ENCODE measurements at places on chromosomes 2 and 18.

GRCh38 chr2:216857131-216857550 is 2.7 kb downstream of the TNP1 start:
- no peak for DNase-seq

DNA sequence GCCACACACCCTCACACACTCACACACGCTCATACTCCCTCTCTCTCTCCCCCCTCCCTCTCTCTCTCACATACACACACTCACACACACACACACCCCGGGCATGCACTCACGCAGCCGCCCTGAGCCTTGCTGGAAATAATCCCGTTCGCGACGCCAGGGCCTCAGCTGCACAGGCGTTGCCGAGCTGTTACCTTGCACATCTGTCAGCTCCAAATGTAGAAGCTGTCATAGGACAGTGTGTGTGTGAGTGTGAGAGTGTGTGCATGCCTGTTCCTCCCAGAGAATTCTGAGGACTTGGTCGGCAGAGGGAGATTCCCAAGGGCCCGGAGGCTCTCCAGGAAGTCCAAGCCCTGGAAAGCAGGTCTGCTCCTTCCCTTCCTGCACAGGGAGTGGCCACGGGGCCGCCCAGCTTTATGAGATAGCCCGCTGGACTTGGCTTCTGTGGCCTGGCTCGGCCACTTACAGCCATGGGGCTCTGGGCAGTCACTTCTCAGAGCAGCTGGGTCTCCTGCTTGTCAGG is 8.6 kb downstream of the SPR start:
- DNase-seq: no peak

GRCh38 chr2:71120195-71120594 is 9.8 kb downstream of the MCEE start:
- no peak for DNase-seq

- no peak for DNase-seq
Observed at GRCh38 chr2:209383212-209383611, 40.6 kb upstream of the MAP2 start.

GRCh38 chr2:187547353-187547979 is 6.8 kb downstream of the TFPI start:
- DNase-seq: no peak

- no peak for DNase-seq
Observed at GRCh38 chr2:9208875-9209274, 2.3 kb downstream of the ASAP2 start.

DNA sequence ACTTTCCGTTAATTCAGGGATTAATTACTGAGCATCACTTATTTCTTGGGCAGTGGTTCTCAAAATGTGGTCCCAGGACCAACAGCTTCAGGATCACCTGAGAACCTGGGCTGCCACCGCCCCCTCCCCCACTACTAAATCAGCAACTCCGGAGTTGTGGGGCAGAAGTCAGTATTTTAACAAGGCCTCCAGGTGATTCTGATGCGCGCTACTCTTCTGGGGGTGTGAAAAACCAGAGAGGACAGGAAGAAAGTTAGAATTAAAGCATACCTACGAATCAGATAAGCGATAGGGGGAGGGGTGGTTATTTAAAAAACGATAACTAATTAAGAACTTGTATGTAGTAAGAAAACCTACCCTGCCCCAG is 319 bp downstream of the ZSCAN30 start:
- DNase-seq: peak; percentile 23

DNA sequence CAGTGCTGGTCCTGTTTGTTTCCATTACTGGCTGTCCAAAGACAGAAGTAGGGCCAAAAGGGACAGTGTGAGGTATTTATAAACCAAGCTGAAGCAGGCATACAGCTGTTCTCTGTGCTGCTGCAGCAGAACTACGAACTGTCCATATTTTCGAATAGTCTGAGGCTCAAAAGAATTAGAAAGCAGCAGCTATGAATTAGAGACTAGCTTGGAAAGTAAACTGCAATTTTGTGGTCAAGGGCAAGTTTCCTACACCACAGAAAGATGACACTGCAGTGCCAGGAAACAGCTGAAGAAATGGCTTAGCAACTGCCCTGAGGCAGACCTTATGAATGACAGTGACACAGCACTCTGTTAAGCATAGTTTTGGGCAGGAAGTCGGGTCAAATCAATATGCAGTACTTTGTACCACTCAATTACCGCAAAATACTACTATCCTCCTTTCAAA is 125.3 kb downstream of the TMEM131 start:
- peak; percentile 45 for DNase-seq

DNA sequence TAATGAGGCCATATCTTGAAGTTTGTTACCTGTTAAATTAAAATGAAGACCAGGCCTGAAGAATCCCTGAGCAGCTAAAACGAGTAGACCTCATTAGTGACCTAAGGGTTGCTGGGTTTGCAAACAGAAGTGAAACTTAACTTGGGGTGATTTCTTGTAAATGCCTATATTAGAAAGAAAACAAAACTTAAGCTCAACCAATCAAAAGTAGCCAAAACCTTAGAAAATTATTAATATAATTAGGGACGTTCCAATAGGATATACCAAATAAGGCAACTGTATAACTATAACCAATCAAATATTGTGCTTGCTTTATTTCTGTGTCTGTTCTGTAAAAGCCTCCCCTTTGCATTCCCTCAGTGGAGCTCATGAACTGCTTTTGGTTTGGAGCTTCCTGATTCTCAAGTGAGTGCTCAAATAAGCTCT is 137.9 kb upstream of the VRK2 start:
- no peak for DNase-seq

GRCh38 chr2:35246702-35247101 is 1108.9 kb upstream of the CRIM1 start:
- no peak for DNase-seq

DNA sequence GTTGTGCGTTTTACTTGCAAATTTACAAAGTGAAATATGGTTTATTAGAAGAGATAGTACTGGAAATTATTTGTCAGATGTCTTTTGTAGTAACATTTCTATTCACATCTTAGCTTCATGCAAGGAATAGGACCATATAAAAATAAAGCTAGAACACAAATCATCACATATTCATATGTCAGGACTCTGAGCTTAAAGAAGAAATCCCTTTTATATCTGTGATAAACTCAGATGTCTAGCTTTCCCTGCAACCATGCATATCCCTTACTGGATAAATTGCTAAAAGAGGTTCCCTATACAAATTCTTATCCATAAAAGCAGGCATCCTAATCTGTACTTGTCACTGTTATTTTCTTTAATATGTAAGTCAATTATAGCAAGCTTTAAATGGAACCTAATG is 178.5 kb downstream of the NRXN1 start:
- no peak for DNase-seq

GRCh38 chr2:71882949-71883472 is 264.7 kb downstream of the CYP26B1 start:
- DNase-seq: no peak

DNA sequence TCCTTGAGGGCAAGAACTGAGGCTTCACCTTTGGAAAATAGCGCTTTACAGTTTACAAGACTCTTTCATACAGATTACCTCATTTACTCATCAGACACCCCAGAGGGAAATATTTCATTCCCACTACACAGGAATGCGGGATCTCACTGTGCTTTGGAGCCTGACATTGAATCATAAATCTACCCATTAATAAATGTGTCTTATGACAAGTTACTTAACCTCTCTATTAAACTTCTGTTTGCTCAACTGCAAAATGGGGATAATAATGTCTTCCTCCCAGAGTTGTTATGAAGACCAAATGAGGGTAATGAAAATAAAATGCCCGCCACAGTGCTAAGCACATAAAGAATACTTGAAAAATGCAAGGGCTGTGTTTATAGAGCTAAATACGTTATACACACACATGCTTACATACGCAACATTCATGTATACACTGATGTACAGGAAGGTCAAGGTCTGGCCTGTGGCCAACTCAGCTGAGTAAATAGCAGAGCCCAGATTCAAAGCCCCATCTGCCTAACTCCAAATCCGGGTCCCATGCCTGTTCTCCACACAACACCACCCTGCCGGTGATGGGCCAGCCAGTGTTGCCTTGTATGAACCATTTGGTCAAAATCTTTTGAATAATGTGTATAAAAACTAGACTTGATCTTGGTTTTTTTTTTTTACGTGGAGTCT is 77.8 kb upstream of the STPG4 start:
- DNase-seq: no peak

- no peak for DNase-seq
Observed at GRCh38 chr2:229313591-229313990, 42.5 kb upstream of the PID1 start.

GRCh38 chr2:159160412-159160811 is 126.1 kb downstream of the WDSUB1 start:
- DNase-seq: no peak

DNA sequence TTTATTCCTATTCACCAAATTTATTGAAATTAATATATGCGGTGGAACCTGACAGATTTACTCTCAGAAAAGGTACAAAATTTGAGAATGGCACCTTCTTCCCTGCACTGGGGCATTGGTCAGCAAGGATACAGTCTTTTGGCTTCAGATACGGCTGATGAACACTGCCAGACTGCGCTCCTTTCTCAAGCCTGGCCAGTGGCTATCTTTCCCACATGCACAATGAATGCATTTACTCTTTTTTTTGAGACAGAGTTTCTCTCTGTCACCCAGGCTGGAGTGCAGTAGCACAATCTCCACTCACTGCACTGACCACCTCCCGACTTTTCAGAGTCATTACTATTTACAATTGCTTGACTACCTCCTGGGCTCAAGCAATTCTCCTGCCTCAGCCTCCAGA is 61.6 kb downstream of the MOB4 start:
- no peak for DNase-seq

DNA sequence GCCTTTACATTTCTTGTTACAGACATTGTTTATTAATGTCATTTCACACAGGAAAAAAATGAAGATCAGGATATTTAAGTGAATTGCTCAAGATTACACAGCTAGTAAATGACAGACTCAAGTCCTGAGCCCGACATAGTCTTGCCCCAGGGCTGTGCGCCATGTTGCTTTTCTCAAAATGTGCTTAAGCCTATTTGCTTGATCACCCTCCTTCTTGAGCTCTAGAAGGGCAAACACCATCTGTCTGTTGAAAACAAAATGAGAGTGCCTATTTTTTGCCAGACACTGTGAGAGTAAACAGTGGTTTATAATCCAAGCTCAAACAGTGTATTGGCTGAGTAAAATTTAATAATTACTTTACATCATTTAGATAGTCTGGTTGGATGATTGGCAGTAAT is 34.8 kb upstream of the HNMT start:
- no peak for DNase-seq

GRCh38 chr2:134410831-134411231 is 157.0 kb downstream of the MGAT5 start:
- DNase-seq: no peak

DNA sequence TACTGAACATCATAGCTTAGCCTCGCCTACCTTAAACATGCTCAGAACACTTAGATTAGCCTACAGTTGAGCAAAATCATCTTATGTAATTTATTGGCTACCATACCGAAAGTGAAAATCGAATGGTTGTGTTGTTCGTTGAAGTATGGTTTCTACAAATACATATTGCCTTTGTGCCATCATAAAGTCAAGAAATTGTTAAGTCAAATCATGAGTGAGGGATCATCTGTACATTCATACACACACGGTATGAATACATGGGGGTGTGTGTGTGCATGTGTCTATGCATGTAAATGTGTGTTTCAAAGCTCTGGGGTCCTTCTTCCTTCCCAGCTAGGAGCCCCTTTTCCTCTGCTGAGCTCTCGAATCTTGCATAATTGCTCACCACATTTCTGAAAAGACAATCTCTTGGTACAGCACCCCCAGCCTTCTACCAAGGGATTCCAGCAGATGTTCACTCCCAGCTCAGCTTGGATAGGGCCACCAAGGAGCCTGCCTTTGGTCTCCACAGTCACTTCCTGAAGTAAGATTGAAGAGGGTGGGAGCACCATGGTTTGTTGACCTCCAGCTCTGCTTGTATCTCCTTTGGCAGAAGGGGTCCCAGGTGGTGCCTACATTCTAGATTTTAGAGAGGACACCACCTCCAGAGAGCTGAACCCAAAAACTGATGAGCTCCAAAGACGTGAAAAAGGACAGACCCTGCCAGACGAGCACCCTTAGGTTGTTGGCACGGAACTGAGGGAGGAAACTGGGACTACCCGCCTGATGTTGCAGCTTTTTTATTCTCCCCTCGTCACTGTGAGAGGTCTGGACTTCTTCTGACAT is 33.2 kb upstream of the CYP1B1 start:
- no peak for DNase-seq

- no peak for DNase-seq
Observed at GRCh38 chr2:31483246-31483645, 68.7 kb upstream of the XDH start.

- no peak for DNase-seq
Observed at GRCh38 chr2:230134496-230135129, 65.9 kb upstream of the SLC16A14 start.

DNA sequence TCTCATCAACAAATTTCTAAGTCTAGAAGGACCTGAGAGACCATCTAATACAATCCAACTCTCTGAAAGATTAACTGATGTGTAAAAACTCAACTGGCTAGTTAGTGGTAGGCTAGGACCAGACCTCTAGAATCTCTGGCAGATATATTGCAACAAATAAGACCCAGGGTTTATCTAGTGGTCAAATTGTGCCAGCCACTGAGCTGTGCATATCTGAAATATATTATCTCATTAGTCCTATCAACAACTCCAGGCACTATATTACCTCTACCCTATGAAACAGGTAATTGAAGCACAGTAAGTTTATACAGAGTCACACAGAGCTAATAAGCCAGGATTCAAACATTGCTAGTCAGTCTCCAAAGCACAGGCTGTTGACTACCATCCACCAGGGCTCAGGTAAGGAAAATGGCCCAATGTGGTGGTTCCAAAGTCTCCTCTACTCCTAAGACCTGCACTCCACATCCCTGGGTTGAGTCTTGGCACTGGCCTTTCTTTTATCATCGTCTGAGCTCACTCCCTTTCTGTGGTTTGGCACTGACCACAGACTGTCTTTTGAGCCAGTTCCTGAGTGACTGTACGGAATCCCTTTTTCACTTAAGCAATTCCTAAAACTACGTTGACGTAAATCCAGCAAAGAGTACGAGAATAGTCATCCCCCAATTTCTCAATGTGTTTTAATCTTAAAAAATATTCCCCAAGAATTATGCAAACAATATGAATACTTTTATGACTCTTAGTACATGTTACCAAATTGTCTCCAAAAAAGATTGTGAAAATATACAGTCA is 11.9 kb upstream of the PID1 start:
- no peak for DNase-seq

- no peak for DNase-seq
Observed at GRCh38 chr2:180722551-180723239, 257.7 kb upstream of the UBE2E3 start.

GRCh38 chr2:44397447-44398175 is 35.9 kb downstream of the CAMKMT start:
- no peak for DNase-seq
